GM23338 (cell line): ENCODE measurements at places on chromosomes 3 and 15. TPM values are rescaled to one million over a fixed set of nuclear protein-coding genes. Genes with fewer than 3 reads are reported as not detected.

CA12 gene
- total RNA-seq = 2.9 and 5.2 TPM in 2 replicates

CLEC3B gene
- total RNA-seq = not detected in 2 replicates

GRCh38 chr3:28504976-28505375 is 156.4 kb upstream of the AZI2 start:
- no peak overlapping the region for H3K4me3 ChIP-seq
- no peaks in the 10 kb centered on the region for H3K27me3 ChIP-seq
- no peak overlapping the region for H3K27ac ChIP-seq

BMF gene
- 16.0 and 20.3 TPM in 2 replicates for total RNA-seq

DNA sequence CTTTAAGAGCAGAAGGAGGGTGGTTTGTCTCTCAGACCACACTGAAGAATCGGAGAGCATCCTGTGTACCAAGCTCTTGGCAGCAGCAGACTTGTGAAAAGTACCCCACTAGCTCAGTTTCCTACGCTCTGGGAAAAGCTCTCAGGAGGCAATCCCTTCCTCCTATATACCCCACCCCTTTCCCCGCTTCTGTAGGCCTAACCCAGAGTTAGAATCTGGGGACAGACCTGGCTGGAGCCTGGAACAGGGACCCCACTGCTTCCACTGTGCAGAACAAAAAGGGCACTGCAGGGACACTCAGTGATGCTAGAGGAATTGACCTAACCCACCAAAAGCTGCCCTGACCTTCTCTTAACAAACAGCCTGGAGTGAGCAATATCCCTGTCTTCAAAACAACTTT is 70.0 kb upstream of the CCDC39 start:
- H3K4me3 ChIP-seq = no peak overlapping the region
- peaks cover 19% of the 10 kb centered on the region for H3K4me1 ChIP-seq
- H3K27me3 ChIP-seq = no peaks in the 10 kb centered on the region

DNA sequence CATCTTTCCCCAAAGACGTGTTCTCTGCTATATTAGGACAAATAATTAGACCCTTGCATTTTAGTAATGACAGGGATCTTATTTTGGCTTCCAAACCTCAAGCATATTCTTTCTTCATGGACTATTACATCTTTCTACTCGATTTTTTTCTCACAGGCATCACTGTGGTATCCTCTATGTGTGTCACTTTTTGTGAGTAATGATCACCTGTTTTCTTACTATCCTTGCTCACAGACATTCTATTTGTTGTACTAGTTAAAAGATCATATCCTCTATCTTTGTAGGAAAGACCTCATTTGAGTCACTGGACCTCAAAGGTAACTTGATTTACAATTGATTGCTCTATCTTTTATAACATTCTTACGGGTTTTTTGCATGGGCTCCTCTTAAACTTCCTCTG is 6.8 kb downstream of the C3orf80 start:
- H3K4me3 ChIP-seq = no peak overlapping the region
- no peaks in the 10 kb centered on the region for H3K36me3 ChIP-seq
- no peak for DNase-seq
- H3K4me1 ChIP-seq = no peaks in the 10 kb centered on the region
- H3K27ac ChIP-seq = no peak overlapping the region

DNA sequence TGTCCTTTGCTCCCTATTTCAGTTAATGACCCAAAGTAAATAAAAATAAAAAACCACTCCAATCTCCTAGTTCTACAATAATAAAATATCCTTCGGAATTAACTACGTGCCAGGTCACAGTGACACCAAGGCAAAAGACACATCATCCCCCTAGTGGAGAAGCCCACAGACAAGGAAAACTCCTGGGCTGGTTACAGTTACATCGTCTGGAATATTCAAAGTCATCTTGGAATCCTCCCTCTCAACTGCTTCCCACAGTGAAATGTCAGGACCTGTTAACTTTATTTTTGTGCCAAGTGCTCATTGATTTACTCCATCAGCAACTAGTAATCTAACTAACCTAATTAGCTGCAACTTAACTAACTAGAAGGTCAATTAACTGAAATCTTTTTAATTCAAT is 349.3 kb downstream of the MAGI1 start:
- H3K4me3 ChIP-seq = no peak overlapping the region
- no peaks in the 10 kb centered on the region for H3K36me3 ChIP-seq
- peak overlapping the region; percentile 76; the same call in 1 of the 2 replicates for H3K27ac ChIP-seq
- DNase-seq = peak; percentile 48
- peaks cover 6% of the 10 kb centered on the region for H3K4me1 ChIP-seq

CDCP1 gene
- total RNA-seq = 17.4 and 20.1 TPM in 2 replicates

DNA sequence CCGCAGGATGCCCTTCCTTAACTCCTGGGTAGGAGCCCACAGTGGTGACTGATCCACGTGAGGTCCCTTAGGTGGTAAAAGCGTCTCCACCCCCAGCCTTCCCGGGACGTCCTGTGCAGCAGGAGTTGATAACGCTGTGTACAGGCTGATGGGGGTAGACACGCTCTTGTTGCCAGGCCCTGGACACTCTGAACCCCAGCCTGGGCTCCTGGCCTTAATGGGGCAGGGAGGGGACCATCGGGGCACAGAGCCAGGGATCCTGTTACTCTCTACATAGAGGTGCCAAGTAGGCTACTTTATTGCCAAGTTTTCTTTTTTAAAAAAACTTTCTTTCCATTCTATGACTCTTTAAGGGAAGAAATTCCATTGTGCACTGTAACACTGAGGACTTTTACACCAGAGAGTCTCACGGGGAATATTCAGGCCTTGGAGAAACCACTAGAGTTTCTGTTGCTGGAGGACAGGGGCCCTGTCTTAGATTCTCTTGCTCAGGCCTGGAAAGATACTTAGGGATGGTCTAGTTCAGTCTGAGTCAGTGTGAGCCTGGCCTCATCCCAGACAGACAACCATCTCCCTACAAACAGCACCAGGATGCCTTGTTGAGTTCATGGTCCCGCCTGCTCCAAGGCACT is 104.3 kb upstream of the RNU6-1 start:
- no peak overlapping the region for H3K4me3 ChIP-seq
- no peaks in the 10 kb centered on the region for H3K36me3 ChIP-seq
- no peaks in the 10 kb centered on the region for H3K27me3 ChIP-seq
- no peak overlapping the region for H3K27ac ChIP-seq
- DNase-seq = no peak

DNA sequence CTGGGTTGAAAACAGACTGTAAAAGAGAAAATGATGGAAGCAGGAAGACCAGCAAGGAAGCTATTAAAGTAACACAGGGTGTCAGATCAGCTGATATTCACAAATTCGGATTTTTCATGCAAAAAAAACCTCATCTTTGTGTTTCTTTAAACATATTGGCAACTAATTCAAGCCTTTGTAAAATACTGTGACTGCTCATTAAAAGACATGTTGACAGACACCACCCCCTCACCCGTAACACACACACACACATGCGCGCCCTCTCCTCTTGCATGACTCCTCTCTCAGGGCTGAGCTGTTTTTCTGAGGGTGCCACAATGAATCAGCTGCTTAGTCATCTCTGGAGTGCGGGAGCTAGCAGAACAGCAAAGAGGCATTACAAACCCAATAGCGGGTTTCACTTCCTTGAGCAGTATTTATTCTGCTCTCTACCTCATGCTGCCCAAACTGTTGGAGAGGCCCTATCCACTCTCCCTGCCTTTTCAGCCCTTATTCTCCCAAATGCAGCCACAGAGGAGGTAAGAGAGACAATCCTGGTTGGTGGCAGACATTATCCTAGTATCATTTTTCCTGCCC is 35.8 kb upstream of the CCDC80 start:
- H3K4me3 ChIP-seq = no peak overlapping the region
- peak overlapping the region; percentile 73; the same call in 1 of the 2 replicates for H3K27ac ChIP-seq
- H3K4me1 ChIP-seq = peaks cover 13% of the 10 kb centered on the region
- no peaks in the 10 kb centered on the region for H3K27me3 ChIP-seq
- H3K36me3 ChIP-seq = no peaks in the 10 kb centered on the region

LYZL4 gene
- total RNA-seq = not detected in 2 replicates

- peak overlapping the region; percentile 25 for H3K4me3 ChIP-seq
- H3K4me1 ChIP-seq = peaks cover 31% of the 10 kb centered on the region
- peak; percentile 97 for DNase-seq
- peak overlapping the region; percentile 86 for H3K27ac ChIP-seq
- no peaks in the 10 kb centered on the region for H3K27me3 ChIP-seq
- no peaks in the 10 kb centered on the region for H3K36me3 ChIP-seq
Observed at GRCh38 chr3:134464064-134464688, 21.6 kb downstream of the ANAPC13 start.

GRCh38 chr3:152944671-152945070 is 109.7 kb downstream of the P2RY1 start:
- peaks cover 18% of the 10 kb centered on the region for H3K4me1 ChIP-seq
- no peaks in the 10 kb centered on the region for H3K27me3 ChIP-seq
- no peaks in the 10 kb centered on the region for H3K36me3 ChIP-seq
- peak; percentile 6 for DNase-seq
- H3K27ac ChIP-seq = no peak overlapping the region

EOMES gene
- total RNA-seq = 0.10 TPM in 1 of 2 replicates, not detected in the other

GRCh38 chr3:61805510-61806080 is 244.2 kb downstream of the PTPRG start:
- H3K27ac ChIP-seq = no peak overlapping the region
- no peak overlapping the region for H3K4me3 ChIP-seq
- peaks cover 59% of the 10 kb centered on the region for H3K4me1 ChIP-seq

DNA sequence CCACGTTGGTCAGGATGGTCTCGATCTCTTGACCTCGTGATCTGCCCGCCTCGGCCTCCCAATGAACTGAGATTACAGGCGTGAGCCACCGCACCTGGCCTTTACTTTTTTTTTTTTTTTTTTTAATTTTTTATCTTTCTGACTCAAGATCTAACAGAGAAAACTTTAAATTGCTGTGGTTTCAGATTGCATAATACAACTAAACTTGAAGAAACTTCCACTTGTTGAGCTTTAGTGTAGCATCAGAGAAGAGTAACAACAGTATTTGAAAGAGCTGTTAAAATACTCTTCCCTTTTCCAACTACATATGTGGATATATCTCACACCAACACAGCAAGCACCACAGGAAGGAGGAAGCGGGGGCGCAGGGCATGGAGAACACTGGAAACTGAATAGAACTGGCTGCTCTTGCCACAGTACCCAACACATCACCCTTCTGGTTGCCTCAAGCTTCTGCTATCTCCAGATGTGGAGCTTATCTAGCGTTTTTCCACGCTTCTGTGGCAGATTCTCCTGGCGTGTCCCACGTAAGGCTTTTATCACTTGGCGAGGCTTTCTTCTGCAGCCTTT is 45.4 kb downstream of the MAP6D1 start:
- no peaks in the 10 kb centered on the region for H3K4me1 ChIP-seq
- no peaks in the 10 kb centered on the region for H3K27me3 ChIP-seq
- DNase-seq = no peak
- no peak overlapping the region for H3K27ac ChIP-seq
